ENCODE measurements at places on chromosomes 6 and 20. TPM values are rescaled to one million over a fixed set of nuclear protein-coding genes. Genes with fewer than 3 reads are reported as not detected.

SASH1 gene
- total RNA-seq: 99.0 TPM

- peaks cover 8% of the 10 kb centered on the region for H3K4me1 ChIP-seq
- no peak overlapping the region for H3K27ac ChIP-seq
- no peaks in the 10 kb centered on the region for H3K27me3 ChIP-seq
These were observed 203.8 kb upstream of the PCSK2 start for GRCh38 chr20:17023036-17023435.

DNA sequence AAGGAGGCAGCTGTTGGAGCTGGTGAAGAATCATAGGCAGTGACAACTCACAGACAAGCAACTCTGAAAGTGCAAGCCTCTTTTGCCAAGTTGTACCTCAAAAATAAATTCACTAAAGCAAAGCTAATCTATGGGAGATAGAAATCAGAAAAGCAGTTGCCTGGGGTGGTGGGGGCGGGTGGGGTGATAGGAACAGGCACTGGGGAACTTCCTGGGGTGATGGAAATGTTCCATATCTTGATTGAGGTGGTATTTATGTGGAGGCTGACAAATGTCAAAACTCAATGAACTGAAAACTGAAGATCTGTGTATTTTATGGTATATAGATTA is 52.4 kb downstream of the ATP9A start:
- no peak overlapping the region for H3K4me3 ChIP-seq
- H3K36me3 ChIP-seq: no peaks in the 10 kb centered on the region
- DNase-seq: no peak
- no peaks in the 10 kb centered on the region for H3K4me1 ChIP-seq

DNA sequence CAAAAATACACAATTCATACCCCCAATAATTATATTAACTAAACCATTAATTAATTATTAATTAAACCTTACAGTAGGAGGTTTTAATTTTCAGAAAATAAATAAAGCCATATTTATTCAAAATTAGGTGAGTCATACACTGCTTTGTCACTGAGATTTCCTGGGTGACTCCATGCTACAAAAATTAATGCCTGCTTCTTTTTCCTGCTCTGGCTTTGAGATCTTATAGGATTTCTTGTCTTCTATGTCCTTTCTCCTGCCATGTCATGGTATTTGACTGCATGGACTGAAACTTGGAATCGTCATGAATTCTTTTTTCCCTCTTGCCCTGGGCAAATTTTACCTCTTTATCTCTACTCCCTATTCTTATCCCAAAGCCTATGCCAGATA is 133.2 kb downstream of the PHACTR1 start:
- H3K4me1 ChIP-seq: peaks cover 10% of the 10 kb centered on the region
- peak; percentile 60 for DNase-seq
- no peak overlapping the region for H3K27ac ChIP-seq
- H3K36me3 ChIP-seq: no peaks in the 10 kb centered on the region
- H3K4me3 ChIP-seq: no peak overlapping the region
